Hepatocyte (in vitro differentiated cells): ENCODE measurements at places on chromosomes 5 and 9. TPM values are rescaled to one million over a fixed set of nuclear protein-coding genes. Genes with fewer than 3 reads are reported as not detected.

Gene CCDC112
- 3.7 and 4.1 TPM in 2 replicates for total RNA-seq

Gene ARL10
- 6.7 and 8.9 TPM in 2 replicates for total RNA-seq

Gene GADD45G
- 14.7 and 15.7 TPM in 2 replicates for total RNA-seq

Gene ORM2
- total RNA-seq = 45.7 and 52.0 TPM in 2 replicates
